ENCODE measurements at places on chromosomes 16 and 17.

GRCh38 chr17:7191571-7192270 lies 12.6 kb upstream of the ASGR1 start:
- DNase-seq: no peak

DNA sequence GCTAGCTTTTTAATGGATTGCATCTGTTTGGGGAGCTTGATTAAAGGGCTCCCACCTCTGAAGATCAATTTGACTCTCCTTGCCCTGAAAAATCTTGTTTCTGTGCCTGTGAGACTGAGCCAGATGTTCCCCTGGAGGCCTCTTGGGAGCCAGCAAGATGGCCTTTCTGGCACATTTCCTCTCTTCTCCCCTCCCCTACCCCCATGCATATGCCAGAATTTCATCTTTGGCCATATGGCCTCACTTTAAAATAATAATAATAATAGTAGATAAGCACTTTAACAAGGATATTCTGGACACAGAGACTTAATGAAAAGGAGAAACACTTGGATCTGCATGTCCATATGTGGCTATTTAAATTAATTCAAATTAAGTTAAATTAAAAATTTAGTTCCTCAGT lies 144.1 kb upstream of the CES5A start:
- DNase-seq: no peak

GRCh38 chr16:47571049-47571448 lies 109.9 kb downstream of the PHKB start:
- DNase-seq: no peak

GRCh38 chr16:30457256-30457655 lies 11.6 kb upstream of the SEPHS2 start:
- no peak for DNase-seq

- no peak for DNase-seq
Observed at GRCh38 chr16:23207485-23207884, 24.9 kb downstream of the SCNN1G start.

GRCh38 chr17:30309591-30309990 lies 17.8 kb upstream of the BLMH start:
- no peak for DNase-seq

- DNase-seq: no peak
Observed at GRCh38 chr16:69618307-69618706, 52.5 kb downstream of the NFAT5 start.

All from T1000 (cell line).